Nephron progenitor cell (in vitro differentiated cells): ENCODE measurements at places on chromosomes 6 and 20.
A peak's percentile ranks its signal among the peaks of the same experiment; 100 is the strongest.

GRCh38 chr20:48822879-48823385, 4.9 kb downstream of the PREX1 start:
- DNase-seq: no peak

- DNase-seq: no peak
Observed at GRCh38 chr6:112216662-112217551, 37.5 kb downstream of the LAMA4 start.

DNA sequence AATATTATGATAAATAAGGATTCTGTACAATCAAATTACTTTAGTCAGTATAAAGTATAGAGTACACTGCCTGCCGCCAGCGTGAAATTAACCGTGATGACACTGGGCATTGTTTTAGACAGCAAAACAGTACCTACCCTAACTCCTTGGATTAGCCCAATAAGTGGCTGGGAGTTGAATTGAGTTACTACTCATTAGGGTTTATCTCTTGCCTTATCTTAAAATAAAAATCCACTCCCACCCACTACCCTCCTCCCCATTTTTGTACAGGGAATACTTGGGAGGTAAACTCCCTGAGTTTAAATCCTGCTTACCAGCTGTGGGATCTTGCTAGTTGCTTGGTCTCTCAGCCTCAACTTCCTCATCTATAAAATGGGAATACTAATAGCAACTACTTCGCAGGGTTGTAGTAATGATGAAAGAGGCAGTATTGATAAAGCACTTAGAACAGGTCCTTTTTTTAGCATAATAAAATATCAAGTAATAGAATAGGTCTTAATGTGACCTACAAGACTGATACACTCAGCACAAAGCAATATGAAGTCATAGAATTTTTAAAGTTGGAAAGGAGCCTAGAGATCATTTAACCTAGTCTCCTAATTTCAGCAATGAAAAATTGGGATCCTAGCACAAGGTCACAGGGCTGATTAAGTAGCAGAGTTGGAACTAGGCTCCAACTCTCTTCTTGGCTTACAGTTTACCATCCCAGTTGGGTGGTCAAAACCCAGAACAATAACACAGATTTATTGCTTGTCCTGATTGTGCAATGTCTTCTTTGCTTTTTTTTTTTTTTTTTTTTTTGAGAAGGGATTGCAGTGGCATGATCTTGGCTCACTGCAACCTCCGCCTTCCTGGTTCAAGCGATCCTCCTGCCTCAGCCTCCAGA, 23.8 kb downstream of the PHACTR2 start:
- DNase-seq: no peak

DNA sequence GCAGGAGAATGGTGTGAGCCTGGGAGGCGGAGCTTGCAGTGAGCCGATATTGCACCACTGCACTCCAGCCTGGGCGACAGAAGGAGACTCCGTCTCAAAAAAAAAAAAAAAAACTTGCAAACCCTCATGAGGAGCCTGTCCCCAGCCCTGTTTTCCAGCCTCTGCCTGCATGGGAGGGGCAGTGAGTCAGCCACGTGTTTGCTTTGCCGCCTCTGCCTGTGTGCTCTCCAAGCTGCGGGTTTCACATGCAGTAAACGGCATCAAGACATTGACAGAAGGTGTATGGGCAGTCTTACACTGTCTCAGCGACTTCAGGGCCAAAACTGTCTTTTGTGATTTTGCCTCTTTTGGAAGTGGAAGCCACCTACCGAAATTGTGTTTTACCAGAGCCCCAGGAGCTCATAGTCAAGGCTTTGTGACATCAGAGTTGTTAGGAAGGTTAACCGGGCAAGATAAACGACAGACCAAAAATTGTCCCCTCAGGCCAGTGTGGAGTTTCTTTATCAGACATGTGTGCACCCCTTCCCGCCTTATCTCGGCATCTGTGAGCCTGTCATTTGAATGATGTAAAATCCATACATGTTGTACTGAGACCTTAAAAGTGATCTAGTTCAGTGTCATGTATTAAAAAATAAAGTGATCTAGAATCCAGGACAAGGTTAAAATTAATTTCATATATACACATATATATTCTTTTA, 52.9 kb downstream of the RPP40 start:
- DNase-seq: no peak

DNA sequence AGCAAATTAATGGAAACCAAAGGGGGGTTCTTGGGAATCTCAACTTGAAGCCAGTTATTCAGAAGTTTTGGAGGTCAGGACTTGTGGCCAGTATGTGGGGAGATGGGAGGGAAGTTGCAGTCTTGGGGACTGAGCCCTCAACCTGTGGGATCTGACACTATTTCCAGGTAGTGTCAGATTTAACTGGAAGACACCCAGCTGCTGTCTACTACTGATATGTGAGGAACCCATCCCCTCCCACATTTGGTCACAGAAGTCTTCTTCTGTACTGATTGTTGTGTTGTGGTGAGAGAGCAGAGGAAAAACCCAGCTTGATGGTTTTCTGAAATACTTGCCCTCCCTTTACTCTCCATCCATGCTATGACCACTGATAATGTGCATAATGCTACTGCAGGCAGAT, 134.0 kb downstream of the QRSL1 start:
- no peak for DNase-seq

DNA sequence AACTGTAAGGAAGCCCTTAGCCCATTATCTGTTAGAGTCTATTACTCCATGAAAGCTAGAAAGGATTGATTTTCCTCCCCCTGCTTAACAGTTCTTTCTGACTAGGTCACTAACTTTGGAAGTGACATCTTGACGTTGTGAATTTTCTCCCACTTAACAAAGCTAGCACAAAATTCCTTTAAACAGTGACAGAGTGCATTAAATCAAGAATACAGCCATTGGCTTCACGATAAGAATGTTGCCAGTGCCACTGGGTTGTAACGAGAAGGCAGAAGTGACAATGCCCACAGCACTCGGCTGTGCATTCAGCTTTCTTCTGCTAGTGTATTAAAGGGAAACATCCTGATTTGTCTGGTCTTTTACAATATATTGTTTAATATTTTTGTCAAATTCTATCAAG, 182.7 kb upstream of the DTNBP1 start:
- no peak for DNase-seq

DNA sequence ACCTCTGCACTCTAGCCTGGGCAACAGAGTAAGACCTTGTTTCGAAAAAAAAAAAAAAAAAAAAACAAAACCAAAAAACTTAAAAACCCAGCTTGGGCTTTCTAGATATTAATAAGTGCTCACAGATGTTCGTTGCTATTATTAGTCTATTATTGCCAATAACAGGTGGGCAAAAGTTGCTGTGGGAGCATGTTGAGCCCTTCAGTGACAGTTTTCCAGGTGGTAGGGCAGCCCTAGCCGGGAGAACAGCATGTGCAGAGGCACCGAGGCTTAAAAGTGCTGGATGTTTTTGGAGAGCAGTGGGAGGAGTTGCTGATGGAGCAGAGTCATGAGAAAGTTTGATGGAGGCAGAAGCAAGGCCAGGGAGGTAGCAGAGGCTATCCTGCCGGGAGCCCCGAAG, 4.4 kb downstream of the PPP1R16B start:
- DNase-seq: no peak

DNA sequence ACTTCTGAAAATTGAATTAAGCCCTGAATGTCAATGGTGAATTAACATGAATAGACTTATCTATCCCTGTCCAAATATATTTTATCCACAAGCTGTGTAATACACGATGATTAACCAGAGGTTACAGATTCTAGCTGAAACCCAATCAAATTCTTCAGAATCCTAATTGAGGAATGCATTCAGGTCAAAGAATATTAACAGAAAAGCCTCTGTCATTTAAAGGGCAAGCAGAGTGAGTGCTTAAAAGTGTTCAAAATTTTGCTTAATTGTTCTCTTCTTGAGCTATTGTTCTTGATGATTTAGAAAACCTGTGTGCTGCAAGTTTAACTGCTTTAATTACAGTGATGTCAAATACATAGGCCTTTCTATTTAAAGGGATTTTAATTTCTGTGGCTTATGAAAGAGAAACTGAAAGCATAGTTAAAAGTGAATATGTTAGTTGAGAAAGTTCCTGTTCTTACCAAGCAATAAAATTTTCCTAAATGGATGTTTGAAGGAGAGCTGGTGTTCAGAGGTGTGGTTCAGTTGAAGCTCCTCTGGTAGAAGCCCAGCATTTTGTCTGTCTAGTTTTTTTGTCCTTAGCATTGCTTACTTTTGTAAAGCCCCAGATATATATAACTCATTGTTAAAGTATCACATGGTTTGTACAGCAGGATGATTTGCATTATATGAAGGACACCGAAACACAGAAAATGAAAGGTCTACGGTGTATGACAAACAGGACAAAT, 466.3 kb upstream of the PLCB4 start:
- no peak for DNase-seq

- DNase-seq: peak; percentile 29
Observed at GRCh38 chr6:145829102-145829501, 14.5 kb upstream of the FBXO30 start.

- peak; percentile 85 for DNase-seq
Observed at GRCh38 chr6:30626484-30627366, at the start of gene ATAT1. Gene ATAT1 (plus strand): TSS chr6:30626874.

DNA sequence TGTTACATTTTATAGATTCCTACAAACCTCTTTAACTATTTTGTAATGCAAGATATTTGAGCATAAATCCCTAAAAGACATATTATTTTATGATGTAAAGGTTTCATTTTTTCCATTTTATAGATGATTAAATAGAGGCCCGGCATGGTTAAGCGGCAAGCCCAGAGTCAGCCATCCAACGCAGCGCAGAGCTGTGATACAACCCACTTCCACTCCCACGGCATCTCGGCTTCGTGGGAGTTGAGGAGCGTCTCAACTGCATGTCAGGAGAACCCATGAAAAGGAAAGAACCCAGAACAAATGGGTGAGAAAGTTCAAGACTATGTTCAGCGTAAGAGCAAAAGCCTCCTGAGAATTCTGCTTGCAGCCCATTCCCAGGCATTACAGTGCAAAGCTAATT, 488.2 kb downstream of the PRKN start:
- DNase-seq: no peak

DNA sequence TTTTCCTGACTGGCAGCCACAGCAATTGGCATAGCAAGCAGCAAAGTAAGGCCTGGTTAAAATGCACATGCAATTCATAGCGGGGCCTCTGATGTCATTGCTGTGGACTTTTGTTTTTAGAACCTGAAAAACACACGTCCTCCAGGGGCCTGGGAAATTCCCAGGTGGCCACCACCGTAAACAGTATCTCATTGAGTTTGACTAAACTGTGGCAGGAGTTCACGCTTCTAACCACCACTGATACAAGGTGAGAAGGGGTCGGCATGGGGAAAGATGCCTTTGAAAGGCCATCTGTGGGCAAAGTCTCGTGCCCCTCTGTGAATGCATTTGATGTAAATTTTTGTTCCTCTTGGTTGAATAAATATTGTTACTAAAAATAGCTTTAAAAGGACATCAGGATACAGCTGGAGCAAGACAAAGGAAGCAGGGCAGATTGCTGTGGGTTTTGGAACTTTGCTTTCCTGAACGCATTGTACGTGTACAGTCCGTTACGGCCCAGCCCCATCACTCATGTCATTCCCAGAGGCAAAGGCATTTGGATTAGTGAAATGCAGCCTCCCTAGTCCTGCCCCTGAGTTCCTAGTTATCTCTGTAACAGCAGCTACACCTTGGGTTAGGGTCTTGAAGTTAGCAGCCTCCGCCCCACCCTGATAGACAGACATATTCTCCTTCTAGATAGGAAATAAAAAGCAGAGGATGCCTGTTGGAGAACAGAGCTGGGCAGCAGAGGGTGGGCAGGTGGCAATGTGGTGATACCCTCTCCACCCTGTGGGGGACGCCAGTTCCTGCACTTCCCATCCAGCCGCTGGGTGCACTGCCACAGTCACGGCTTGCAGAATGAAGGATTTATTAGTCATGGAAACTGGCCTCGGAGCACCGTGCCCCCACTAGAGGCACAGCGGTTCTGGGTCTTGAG, 80.3 kb downstream of the ZDHHC14 start:
- DNase-seq: no peak

DNA sequence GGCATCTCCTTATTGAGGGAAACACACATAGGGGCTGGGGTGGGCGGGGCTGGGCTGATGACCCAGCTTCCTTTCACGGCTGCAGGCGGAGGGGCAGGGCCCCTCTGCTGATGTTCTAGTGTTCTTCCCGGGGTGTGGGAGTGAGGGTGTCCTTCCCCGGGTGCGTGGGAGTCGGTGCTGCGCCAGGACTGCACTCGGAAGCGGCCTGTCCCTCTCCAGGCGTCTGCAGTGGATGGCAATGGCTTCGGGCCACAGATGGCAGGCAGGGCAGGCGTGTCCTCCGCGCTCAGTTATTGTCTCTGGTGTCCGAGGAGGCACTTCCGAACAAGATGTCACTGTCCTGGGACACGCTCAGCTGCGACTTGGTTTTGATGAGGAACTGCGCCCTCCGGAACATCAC, 19.2 kb downstream of the KCNG1 start:
- DNase-seq: no peak

- DNase-seq: no peak
Observed at GRCh38 chr6:74091794-74092157, 395.8 kb downstream of the CD109 start.

- DNase-seq: peak; percentile 62
Observed at GRCh38 chr6:133512410-133513016, 271.4 kb downstream of the EYA4 start.

GRCh38 chr6:10550764-10551163, 29.6 kb downstream of the GCNT2 start:
- DNase-seq: no peak

GRCh38 chr6:53615633-53616449, 49.7 kb downstream of the KLHL31 start:
- DNase-seq: no peak

DNA sequence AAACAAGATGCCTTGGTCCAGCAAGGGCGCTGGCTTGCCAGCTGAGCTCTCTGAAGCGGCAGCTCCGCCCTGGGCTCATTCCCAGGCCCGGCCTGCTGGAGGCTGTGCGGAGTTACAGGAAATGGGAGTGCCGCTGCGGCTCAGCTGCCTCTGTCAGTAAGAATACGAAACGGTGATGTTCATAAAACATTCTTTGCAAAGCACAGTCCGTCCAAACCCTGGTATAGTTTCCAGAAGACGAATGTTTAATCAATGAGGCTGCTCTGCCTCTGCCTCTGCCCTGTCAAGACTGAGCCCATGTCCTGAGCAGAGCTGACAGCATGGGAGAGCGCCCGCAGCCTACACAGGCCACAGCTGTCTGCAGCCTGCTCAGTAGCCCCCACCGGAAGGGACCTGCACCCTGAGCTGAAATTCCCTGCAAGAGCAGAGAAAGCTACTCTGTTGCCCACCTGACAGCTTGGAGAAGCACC, 153.3 kb upstream of the SNX9 start:
- peak; percentile 63 for DNase-seq

GRCh38 chr6:139147628-139148027, 12.7 kb downstream of the HECA start:
- no peak for DNase-seq
